ENCODE measurements at places on chromosomes 6 and 20.

GRCh38 chr6:105746130-105746505 lies 340.0 kb upstream of the PRDM1 start:
- no peak for DNase-seq

GRCh38 chr6:56408976-56409375 lies 161.6 kb upstream of the COL21A1 start:
- no peak for DNase-seq

- no peak for DNase-seq
Measured at GRCh38 chr20:14919501-14920081, 582.2 kb upstream of the FLRT3 start.

DNA sequence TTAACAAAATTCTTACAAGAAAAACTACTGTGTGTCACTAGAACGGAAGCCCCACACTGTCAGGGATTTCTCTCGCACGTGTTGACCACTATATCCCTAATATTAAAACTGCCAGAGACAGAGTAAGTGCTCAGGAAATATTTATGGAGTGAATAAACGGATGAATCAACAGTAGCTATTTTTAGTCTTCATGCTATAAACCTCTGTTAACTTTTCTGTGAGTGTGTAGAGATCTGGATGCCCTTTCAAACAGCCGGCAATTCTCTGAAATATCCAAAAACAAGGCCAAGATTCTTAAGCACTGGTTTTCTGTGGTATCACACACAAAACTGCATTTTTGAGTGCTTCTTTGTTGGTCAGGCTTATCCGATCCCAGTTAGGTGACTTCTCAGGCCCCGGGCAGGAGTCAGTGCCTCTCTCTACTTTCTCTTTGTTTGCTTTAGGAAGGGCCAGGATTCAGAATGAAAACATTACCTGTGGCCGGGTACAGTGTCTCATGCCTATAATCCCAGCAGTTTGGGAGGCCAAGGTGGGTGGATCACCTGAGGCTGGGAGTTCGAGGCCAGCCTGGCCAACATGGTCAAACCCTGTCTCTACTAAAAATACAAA lies 15.7 kb downstream of the ATP9A start:
- peak; percentile 82 for DNase-seq

DNA sequence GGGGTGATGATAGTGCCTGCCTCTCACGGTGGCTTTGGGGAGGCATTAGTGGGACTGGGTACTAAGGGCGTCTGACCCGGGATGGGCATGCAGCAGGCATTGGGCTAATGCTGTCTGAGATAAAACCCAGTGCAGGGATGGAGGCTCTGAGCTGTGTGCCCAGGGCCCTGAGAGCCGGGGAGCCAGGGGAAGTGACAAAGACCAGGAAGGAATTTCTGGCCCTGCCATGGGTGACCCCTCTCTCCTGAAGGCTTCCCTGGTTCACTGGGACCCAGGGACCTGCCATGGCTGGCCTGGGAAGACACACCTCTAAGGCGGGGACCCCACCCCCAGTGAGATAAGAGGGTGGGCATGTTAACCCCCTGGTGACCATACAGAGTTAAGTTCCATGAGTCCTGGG lies 3.9 kb upstream of the GATA5 start:
- DNase-seq = no peak

- no peak for DNase-seq
Measured at GRCh38 chr20:1696521-1697209, 39.1 kb upstream of the SIRPG start.

- DNase-seq = peak; percentile 89
Measured at GRCh38 chr6:21885532-21886114, 292.1 kb downstream of the SOX4 start.

- no peak for DNase-seq
Measured at GRCh38 chr6:122719176-122719575, 60.3 kb upstream of the FABP7 start.

GRCh38 chr6:56793938-56794337 lies 151.2 kb upstream of the DST start:
- no peak for DNase-seq

DNA sequence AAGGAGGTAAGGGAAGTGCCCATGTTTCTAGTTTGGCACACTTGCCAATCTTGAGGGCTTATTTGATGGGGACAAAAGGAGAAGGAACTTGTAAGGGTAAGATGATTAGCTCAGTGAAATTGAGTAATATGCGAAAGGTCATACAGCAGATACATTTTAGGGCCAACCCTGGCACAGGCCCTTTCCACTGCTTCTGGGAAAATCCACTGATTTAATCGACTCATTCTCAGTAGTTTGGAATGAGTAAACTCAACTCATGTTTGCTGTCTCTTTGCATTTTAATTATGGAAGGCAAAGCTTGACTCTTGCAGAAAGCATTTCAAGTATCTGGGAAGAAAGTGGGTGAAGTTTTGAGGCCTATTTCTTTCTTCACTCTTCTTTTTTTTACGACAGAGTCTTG lies 20.0 kb downstream of the PHF20 start:
- peak; percentile 67 for DNase-seq

DNA sequence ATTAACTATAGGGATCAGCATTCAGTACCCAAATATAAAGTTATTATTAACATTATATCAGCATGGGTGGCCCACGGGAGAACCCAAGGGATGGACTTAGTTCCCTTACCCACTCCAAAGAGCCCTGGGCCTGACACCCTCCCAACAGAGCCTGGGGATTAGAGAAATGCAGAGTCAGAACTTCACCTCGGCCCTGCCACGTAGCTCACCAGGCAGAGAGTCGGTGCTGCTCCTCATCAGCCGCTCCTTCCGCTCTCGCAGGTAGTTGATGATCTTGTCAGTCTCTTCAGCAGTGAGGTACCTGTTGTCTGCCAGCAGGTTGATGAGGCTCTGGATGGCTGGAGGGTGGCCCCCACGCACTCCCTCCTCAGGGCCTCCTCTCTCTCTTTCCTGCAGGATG lies 26.6 kb downstream of the NCOA5 start:
- DNase-seq = no peak

- DNase-seq = peak; percentile 40
Measured at GRCh38 chr6:43052842-43053544, 658 bp downstream of the CUL7 start.

DNA sequence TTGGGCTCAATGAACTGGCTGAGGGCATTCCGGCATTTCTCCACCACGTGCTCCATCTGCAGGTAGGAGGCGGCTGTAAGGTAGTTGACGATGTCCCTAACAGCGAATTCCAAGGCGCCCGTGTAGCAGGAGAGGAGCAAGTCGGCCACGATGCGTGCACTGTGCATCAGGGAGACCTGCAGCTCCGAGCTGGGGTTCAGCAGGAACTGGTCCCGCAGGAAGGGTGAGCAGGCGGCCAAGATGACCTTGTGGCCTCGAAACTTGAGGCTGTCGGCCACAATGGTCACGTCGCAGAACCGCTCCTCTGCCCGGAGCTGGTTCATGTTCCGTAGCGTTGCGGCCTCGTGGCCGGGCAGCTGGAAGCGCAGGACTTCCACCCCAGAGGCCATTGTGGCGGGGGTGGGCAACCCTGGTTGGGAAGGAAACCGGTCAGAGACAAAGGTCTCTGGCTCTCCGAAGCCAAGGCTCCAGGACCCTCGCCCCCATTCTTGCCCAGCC lies 920 bp downstream of the ZBTB12 start:
- no peak for DNase-seq

GRCh38 chr6:39938773-39939654 lies 4.8 kb upstream of the MOCS1 start:
- DNase-seq = no peak

- DNase-seq = no peak
Measured at GRCh38 chr20:49282584-49283171, 4.8 kb upstream of the ZNFX1 start.

GRCh38 chr6:37256692-37257319 lies 766 bp upstream of the TBC1D22B start:
- peak; percentile 72 for DNase-seq

DNA sequence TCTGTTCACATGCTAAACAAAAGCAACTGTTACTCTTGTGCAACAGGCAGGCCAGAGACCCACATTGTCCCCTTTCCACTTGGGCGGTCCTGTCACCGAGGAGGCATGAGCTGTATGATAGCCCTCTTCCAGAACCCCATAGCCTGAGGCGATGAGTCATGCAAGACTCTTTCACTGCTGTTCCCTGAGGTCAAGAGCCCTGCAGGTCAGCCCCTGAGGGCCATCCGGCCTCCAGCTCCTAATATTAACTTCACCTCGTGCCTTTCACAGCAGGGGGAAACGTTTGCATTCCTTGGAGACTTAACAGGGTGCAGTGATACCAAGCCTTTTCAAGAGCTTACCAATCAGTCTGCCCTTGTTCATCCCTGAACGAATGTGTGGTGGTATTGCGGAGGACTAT lies 253.3 kb upstream of the ECI2 start:
- DNase-seq = no peak

GRCh38 chr20:64101731-64102621 lies 5.4 kb downstream of the NPBWR2 start:
- DNase-seq = no peak
